ENCODE measurements at places on chromosomes 6 and 20.

DNA sequence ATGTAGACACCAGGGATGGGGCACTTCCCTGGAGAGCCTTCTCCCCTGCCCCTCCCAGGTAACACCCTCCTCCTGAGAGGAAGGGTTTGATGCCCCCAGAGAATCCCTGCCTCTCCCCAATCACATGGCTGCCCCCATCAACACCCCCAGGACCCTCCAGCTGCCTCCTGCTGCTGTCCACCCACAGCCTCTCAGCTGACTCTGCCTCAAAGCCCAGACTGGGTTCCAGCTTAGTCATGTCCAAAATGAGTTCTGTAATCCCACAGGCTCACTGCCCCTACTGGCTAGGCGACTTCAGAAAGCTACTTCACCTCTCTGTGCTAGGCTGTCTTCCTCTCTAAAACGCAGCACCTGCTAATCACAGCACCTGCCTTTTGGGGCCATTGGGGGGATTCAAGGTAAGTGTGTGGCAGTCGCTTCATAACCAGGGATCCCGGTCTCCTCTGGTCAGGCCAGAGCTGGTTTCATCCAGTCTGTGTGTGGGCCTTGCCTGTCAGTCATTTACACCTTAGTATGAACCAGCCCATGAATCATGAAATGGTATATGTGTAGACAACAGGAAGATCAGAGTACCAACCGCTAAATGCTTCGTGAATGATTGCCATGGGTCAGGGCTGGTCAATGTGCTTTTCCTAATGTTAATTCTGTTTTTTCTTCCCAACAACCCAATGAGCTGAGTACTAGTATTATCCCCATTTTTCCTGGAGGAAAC, 40.4 kb downstream of the TFEB start:
- DNase-seq: no peak

- DNase-seq: no peak
Measured at GRCh38 chr6:113960795-113961194, 10.2 kb downstream of the HDAC2 start.

GRCh38 chr20:7722564-7722963, 217.7 kb downstream of the HAO1 start:
- no peak for DNase-seq

GRCh38 chr6:20699402-20699801, 165.1 kb downstream of the CDKAL1 start:
- DNase-seq: no peak

GRCh38 chr6:93350774-93351173, 68.6 kb downstream of the EPHA7 start:
- DNase-seq: no peak

GRCh38 chr6:66558189-66558588, 851.2 kb upstream of the EYS start:
- DNase-seq: no peak

DNA sequence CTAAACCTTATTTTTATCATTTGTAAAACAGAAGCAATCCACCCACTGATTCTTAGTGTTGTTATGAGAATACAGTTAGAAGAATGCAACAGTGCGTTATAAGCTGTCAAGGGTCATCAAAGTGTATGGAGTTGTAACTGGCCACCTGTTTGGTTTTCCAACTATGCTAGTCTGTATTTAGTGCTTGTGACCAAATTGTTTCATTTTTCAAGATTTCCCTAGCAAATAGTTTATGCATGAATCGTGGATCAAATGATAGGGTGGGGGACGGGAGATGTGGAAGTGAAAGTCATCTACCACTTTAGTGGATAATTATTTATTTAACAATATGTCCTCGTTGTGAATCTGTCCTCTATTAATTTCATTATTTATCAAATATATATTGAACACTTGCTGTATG, 175.4 kb upstream of the HDDC2 start:
- no peak for DNase-seq

GRCh38 chr20:3311623-3312022, 72.6 kb upstream of the SLC4A11 start:
- no peak for DNase-seq

DNA sequence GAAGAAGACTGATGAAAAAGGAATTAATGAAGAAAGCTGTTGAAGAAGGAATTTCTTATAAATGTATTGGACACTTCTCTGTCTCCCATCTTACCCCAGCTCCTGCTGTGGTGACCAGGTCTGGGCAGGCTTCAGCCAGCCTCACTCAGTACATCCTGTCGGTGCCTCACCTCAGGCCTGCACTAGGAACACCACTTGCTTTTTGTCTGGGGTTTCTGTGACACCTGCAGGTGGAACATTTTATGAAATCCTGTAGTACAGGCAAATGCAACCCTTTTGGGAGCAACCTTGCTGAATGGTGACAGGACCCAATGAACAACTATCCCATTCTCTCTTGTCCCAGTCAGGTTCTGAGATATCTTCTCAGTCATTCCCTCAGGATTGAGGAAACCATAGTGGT, 129.7 kb downstream of the PRDM13 start:
- no peak for DNase-seq

DNA sequence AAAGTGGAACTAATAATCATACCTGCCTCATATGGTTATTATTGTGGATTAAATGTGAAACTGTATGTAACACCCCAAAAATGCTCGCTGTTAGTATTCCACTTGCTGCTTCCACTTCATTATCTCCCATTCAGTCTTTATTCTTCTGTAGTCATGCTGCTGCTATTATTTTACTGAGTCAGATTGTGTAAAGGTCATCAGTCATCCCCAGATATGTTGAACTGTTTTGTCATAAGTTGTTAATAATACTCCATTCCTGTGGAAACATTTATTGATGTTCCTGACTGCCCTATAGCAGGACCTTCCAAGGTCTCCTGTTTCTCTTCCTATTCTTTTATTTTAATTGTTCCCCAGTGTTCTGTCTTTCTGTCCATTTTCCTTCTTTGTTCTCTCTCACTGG, 1148.3 kb downstream of the EPHA7 start:
- no peak for DNase-seq

- no peak for DNase-seq
Measured at GRCh38 chr6:158038291-158039177, 56.9 kb downstream of the SYNJ2 start.

DNA sequence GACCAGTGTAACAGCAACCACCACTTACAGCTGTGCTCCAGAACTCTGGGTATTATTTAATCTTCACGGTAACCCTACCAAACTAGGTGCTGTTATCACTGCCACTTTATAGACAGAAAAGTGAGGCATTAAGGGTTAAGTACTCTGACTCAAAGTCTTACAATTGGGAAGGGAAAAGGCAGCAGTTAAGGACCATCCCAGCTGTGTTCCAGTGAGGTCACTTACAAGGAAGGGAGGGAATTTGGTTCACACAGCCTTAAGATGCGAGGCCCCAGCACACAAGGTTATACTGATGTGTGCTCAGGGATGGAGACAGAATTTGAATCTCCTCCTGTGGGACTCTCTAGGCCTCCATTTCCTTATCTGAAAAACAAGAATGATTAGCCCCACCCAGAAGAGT, 46.7 kb downstream of the TRERF1 start:
- DNase-seq: no peak

DNA sequence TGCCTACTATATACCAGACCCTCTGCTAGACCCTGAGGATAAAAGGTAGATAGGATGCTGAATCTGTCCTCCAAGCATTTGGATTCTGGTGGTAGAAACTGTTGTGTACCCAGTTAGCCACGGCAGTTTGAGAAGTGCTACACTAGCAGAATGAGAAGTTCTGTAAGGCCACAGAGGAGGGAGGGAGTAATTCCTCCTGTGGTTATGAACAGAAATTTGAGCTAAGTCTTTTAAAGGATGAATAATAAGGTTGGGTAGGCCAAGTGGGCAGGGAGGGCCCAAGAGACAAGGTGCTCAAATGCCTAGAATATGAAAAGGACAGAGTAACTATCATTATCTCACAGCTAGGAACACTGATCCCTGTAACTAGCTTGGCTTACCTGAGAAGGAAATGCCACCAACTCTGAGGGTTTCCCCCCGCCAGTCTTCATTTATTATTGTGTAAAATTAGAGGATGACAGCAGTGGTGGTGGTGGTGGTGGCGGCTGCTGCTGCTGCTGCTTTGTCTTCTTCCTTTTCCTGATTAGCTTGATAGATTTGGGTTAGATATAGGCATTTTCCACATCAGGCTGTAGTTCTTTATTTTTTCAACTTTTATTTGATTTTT, 243.3 kb downstream of the PRL start:
- DNase-seq: no peak

- no peak for DNase-seq
Measured at GRCh38 chr20:20820785-20821483, 108.5 kb upstream of the RALGAPA2 start.

GRCh38 chr6:7579851-7580250, 10.1 kb upstream of the SNRNP48 start:
- DNase-seq: no peak

DNA sequence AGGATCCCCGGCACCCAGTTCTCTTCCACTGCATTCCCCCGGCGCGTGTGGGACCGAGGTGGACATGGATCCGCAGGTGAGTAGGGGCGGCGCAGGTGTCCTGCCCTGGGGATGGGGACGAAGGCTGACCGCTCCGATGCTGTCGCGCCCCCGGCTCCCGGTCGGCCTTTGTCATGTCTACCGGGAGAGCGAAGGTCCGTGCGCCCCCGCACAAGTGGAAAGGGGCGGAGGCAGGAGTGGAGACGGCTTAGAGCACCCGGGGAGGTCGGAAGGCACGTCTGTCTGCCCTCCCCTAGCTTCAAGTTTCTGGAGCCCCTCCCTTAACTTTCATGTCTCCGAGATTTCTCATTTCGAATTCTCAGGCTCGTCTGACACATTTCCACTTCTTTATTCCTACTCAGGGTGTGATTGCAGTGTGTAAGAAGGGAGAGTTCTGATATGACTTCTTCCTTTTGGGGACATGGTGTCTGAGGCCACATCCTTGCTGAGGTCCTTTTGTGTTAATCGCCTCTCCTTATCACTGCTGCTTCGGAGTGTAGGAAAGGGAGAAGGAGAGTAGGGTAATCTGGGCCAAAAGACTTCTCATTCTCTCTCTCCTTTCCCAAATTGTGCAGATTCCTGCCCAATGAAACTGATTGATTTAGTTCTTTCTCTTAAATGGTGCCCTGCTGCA, 435 bp downstream of the KIFC1 start:
- no peak for DNase-seq

DNA sequence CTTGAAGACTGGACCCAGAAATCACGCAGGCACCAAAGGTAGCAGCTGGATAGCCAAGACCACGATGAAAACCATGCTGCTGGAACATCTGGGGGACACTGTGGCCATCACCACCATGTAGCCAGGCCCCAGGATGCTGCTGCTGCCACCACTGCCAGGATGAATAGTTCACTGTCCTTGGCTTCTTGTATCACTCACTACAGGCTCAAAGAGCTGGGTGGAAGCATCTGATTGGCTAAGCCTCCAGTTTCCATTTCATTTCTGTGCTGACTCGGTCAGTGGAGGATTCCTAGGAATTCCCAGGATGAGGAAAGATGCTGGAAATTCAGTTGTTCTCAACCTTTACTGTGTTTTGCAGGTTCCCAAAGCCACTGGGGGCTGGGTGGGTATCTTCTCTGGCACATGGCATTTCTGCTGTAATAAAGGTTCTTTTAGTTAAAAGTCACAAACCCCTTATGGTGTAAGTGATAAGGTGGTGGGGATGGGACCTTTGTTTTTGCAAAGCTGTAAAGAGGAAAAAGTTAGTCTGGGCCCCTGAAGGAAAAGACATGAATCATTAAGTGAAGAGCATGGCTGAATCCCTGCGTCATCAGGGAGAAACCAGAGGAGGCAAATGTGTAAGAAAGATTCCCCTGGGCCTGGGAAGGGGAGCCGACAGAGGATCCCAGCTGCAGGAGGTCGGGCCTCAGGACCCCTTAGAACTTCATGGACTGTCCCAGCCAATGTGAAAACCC, 75.6 kb upstream of the RNF24 start:
- DNase-seq: no peak

- DNase-seq: no peak
Measured at GRCh38 chr6:80988892-80989291, 763.6 kb downstream of the TENT5A start.

Data from effector CD4-positive, alpha-beta T cell (primary cell).